ENCODE measurements at places on chromosomes 5 and 9.

GRCh38 chr5:91042936-91043255 is 340.2 kb downstream of the ARRDC3 start:
- DNase-seq = peak; percentile 67

DNA sequence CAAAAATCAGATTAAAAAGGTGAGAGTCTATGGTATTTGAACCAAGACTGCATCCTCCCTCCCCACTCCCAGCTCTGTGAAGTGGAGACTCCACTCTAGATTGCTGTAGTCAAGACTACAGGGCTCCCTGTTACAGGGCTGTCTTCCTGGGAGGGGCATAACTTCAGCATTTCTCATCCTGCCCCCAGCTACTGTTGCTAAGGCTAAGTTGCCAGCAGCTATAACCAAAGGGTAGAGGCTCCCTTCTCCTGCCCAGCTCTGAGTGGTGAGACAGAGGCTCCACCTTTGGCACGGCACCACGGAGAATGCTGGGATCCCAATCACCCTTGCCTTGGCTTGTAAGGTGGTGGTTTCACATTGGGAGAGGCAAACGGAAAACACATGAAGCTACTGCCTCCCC is 39.2 kb upstream of the GCNT4 start:
- DNase-seq = no peak

DNA sequence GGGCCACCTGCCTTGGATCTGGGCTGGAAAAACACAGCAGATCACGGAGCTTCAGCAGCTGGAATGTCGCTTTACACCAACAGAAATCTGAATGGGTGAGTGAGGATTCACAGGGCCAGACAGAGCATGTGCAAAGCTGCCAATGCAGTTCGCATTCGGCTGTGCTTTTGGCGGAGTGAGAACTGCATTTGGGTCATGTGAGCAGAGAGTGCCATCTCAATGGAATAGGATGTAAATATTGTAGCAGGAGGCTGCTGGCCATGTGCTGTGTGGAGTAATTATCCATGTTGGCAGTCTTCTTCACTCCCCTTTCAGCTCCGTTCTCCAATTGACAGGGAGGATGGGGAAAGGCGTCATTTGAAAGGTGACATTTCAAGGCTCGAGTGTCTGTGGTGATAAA is at the start of gene ANKRD55:
Gene ANKRD55 (minus strand): TSS at position 101 of the 400 bp plus-strand sequence. CDS start 417 bp downstream, outside the sequence.
- DNase-seq = no peak

DNA sequence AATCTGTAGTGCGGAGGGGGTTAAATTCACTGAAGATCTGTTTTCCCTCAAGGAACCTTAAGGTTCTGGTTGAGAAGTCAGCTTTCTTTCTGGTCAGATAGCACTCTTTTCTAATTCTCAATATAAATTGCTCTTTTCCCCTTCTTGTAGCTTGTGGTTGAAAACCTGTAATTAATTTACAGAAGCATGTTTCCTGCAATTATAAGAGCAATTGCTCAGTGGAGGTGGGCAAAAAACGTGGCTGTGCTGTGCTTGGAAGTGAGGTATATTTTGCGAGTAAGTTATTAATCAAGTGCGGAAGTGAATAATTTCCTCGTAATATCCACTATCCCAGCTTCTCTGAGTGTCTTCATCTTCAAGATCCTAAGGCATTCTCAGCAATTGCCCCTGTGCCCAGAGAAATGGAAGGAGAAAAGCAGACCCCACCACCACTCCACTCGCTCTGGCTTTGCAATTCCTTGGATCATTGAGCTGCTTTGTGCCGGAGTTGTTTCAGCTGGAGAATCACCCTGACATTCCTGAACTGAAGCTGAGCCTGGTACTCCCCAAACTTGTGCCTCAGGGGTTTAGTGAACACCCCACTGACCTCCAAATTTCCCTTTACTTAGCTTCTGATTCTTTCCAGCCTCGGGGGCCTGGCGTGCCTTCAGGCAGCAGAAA is 140.6 kb downstream of the LRRC70 start:
- DNase-seq = no peak

GRCh38 chr9:110995420-110996340 is 42.6 kb downstream of the LPAR1 start:
- no peak for DNase-seq

GRCh38 chr5:33850100-33850594 is 41.6 kb downstream of the ADAMTS12 start:
- DNase-seq = peak; percentile 12

- no peak for DNase-seq
Measured at GRCh38 chr9:1505489-1505888, 455.3 kb downstream of the DMRT2 start.

- peak; percentile 77 for DNase-seq
Measured at GRCh38 chr5:128825826-128826225, 139.5 kb upstream of the SLC27A6 start.

DNA sequence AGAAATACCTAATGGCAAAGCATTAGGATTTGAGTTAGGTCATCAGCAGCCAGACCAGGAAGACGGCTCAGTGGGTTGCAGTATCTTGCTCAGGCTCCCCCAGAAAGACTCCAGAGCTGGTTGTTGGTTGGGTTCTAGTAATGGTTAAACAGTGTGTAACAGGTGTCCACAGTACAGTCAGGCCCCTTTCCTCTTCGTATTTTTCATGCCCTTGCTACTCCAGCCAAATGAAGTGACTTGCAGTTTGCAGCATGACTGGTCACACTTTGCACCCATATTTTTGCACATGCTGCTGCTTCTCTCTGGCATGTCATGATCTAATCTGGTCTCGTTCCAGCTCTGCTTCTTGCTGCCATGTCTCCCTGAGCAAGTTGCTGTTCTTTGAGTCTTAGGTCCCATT is 60.6 kb upstream of the TRPC7 start:
- no peak for DNase-seq

DNA sequence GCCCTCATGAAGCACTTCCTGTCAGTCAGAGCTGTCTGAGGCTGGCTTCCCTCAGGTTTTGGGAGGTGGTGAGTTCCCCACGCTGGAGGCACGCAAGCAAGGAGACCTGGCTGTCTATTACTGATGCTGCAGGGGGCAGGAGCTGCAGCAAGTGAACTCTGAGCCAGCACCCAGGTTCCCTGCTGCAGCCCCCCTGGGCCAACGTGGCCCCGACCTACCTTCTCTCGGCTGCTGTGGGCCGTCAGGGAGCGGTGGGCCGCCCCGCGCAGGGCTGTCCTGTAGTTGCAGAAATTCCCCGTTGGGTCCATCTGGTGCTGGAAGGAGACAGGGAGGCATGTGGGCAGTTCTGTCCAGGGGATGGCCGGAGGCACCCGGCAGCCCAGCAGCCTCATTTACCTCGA is 46.8 kb upstream of the RNF130 start:
- no peak for DNase-seq

- DNase-seq = no peak
Measured at GRCh38 chr5:31663519-31663918, 24.6 kb downstream of the PDZD2 start.

- peak; percentile 37 for DNase-seq
Measured at GRCh38 chr5:56534102-56534829, 281.1 kb upstream of the MAP3K1 start.

DNA sequence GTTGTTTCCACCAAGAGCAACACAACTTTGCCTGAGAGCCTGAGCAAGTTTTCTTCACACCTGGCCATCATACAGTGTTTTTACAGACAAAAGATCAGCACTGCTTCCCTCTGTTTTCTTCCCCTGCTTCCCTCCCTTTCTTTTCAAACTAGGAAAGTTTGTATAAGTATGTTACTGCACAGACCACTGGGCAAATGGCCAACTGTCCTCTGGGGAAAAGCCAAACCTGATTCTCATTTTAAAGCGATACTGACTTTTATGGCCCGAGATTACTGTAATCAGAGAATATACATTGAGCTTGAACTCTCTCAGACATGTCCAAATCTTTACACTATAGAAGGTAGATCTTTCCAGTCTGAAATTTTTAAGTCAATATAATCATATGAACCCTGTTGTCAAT is 415.0 kb downstream of the NFIB start:
- peak; percentile 49 for DNase-seq

GRCh38 chr5:67732471-67732870 is 483.1 kb upstream of the PIK3R1 start:
- DNase-seq = no peak

GRCh38 chr5:158780656-158781237 is 319.0 kb downstream of the EBF1 start:
- DNase-seq = no peak

DNA sequence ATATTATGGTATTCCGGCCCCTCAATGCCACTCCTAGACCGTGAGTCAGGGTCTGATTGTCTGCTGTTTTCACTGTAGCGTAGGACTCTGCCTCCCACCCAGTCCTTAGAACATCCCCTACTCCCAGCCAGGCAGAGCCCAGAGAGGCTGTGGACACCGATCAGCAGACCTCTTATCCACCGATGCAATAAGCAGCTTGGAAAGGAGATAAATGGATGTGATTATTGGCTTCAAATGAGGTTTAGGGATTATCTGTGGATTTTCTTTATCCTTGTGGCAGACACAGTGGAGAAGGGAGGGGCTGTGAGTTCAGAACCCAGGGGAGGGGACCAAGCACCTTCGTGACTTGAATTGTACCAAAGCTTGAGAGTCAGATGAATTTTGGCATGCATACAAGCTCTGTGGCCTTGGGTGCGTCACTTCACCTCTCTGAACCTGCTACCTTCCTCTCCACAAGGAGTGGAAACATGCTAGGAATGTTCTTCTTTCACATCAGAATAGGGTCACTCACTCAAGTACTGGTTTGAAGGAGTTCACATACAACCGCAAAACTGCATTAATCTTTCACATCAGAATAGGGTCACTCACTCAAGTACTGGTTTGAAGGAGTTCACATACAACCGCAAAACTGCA is 83.1 kb upstream of the CPLX2 start:
- DNase-seq = no peak

Data from dermis blood vessel endothelial cell (primary cell).